Activated CD4-positive, alpha-beta T cell treated with anti-CD3 and anti-CD28 coated beads, Interleukin-2, amount 10 ng/mL, durations not matched to agents 24 days and 14 days (primary cell): ENCODE measurements at places on chromosomes 12 and 14. TPM values are rescaled to one million over a fixed set of nuclear protein-coding genes. Genes with fewer than 3 reads are reported as not detected.

The STYK1 gene
- not detected in 2 replicates for total RNA-seq

The HELB gene
- total RNA-seq = 20.2 and 21.4 TPM in 2 replicates

The KRT6C gene
- total RNA-seq = not detected in 2 replicates

The OASL gene
- total RNA-seq = 2.9 and 3.0 TPM in 2 replicates

The EXOC3L4 gene
- total RNA-seq = not detected in 2 replicates

The COX8C gene
- total RNA-seq = not detected in 2 replicates
